Endothelial cell of umbilical vein (primary cell): ENCODE measurements at places on chromosomes 3 and 15. TPM values are rescaled to one million over a fixed set of nuclear protein-coding genes. Genes with fewer than 3 reads are reported as not detected.

Gene CPLX3
- not detected in 2 replicates for polyA plus RNA-seq

Gene ARL14
- not detected in 2 replicates for polyA plus RNA-seq

Gene P2RY13
- not detected in 2 replicates for polyA plus RNA-seq

Gene SLC22A13
- 0.11 and 0.13 TPM in 2 replicates for polyA plus RNA-seq

Gene TMEM207
- polyA plus RNA-seq, result not detected in 2 replicates

Gene HHLA2
- polyA plus RNA-seq, result not detected in 2 replicates

Gene ADAMTS17
- 0.12 and 0.16 TPM in 2 replicates for polyA plus RNA-seq

Gene FBXO40
- not detected in 2 replicates for polyA plus RNA-seq

Gene FBXL22
- polyA plus RNA-seq, result 0.06 and 0.13 TPM in 2 replicates

Gene GOLGA6L4
- 1.1 and 1.8 TPM in 2 replicates for polyA plus RNA-seq

Gene RAB8B
- polyA plus RNA-seq, result 7.5 and 10.4 TPM in 2 replicates

Gene TMEM43
- polyA plus RNA-seq, result 119 and 122 TPM in 2 replicates

Gene RBP2
- polyA plus RNA-seq, result not detected in 2 replicates

Gene CHRD
- polyA plus RNA-seq, result 0.27 and 0.54 TPM in 2 replicates

Gene RHCG
- polyA plus RNA-seq, result not detected in 2 replicates

Gene SLC24A5
- not detected in 2 replicates for polyA plus RNA-seq

Gene PCOLCE2
- polyA plus RNA-seq, result not detected in 2 replicates

Gene KBTBD12
- not detected in 2 replicates for polyA plus RNA-seq

Gene STRIT1
- not detected in 2 replicates for polyA plus RNA-seq

Gene RLBP1
- polyA plus RNA-seq, result not detected in 2 replicates

Gene CD200
- 6.9 and 8.1 TPM in 2 replicates for polyA plus RNA-seq

Gene FSIP1
- 0.11 and 0.23 TPM in 2 replicates for polyA plus RNA-seq

Gene IL20RB
- 0.65 and 0.79 TPM in 2 replicates for polyA plus RNA-seq

Gene PPIP5K1
- 22.2 and 28.7 TPM in 2 replicates for polyA plus RNA-seq

Gene CD86
- polyA plus RNA-seq, result not detected in 2 replicates

Gene GRIP2
- polyA plus RNA-seq, result not detected in 2 replicates

Gene PLS1
- 0.45 and 0.59 TPM in 2 replicates for polyA plus RNA-seq
